ENCODE measurements at places on chromosomes 12 and 14.

GRCh38 chr12:42119085-42119633 is 25.5 kb downstream of the GXYLT1 start:
- no peak for DNase-seq

GRCh38 chr12:11580125-11580751 is 69.2 kb upstream of the ETV6 start:
- no peak for DNase-seq

- no peak for DNase-seq
Measured at GRCh38 chr14:23137192-23137812, 18.2 kb upstream of the CEBPE start.

GRCh38 chr12:92408072-92408900 is 262.6 kb upstream of the BTG1 start:
- DNase-seq, result peak; percentile 83

- no peak for DNase-seq
Measured at GRCh38 chr12:120142231-120142877, 25.8 kb upstream of the RAB35 start.

DNA sequence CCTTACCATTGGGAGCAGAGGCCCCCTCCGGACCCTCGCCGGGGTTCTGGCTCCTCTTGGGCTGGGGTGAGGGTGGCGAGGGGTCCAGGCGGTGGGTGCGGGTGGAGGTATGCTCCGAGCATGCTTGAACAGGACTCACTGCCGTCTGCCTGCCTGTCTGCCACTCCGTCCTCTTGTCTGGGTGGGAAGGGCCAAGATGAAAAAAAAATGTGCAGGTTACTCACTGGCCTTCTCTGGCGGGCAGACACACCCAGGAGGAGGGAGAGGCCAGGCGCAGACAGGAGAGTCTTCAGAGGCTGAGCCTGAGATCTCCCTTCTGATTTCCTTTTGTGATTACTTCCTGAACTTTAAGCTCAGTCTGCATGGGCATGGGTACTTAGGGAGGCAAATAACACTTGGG is 76.1 kb downstream of the STON2 start:
- no peak for DNase-seq

Measured in OCI-M1 (cell line).